ENCODE measurements at places on chromosomes 5 and 9. TPM values are rescaled to one million over a fixed set of nuclear protein-coding genes. Genes with fewer than 3 reads are reported as not detected.

Gene GMCL2
- polyA plus RNA-seq: not detected

Gene CETN3
- polyA plus RNA-seq: 9.0 TPM

Gene WHRN
- 0.30 TPM for polyA plus RNA-seq

Gene F12
- 1.5 TPM for polyA plus RNA-seq

Gene CANX
- polyA plus RNA-seq: 259 TPM

Gene TRAF1
- polyA plus RNA-seq: 22.8 TPM

Gene WDR38
- not detected for polyA plus RNA-seq

Gene CNTLN
- polyA plus RNA-seq: 4.4 TPM

Gene PRSS3
- not detected for polyA plus RNA-seq

Gene TAF11L5
- not detected for polyA plus RNA-seq

Gene SOHLH1
- not detected for polyA plus RNA-seq

Gene IL5
- polyA plus RNA-seq: not detected

Gene SLC46A2
- 45.1 TPM for polyA plus RNA-seq

Gene DMRT2
- polyA plus RNA-seq: not detected

Gene CFAP90
- not detected for polyA plus RNA-seq

Gene SPINK13
- polyA plus RNA-seq: not detected

Gene TMEM8B
- 3.8 TPM for polyA plus RNA-seq

Gene C9orf40
- polyA plus RNA-seq: 1.1 TPM

Gene SLIT3
- polyA plus RNA-seq: not detected

Gene IFNA13
- not detected for polyA plus RNA-seq

Gene SLC1A1
- not detected for polyA plus RNA-seq

Gene ECSCR
- polyA plus RNA-seq: not detected

Gene ENG
- 15.7 TPM for polyA plus RNA-seq

Gene HTR4
- polyA plus RNA-seq: not detected

Gene PRUNE2
- polyA plus RNA-seq: 0.72 TPM

Gene GABRB2
- polyA plus RNA-seq: not detected

Gene SLC6A3
- polyA plus RNA-seq: not detected

Gene SLC25A2
- not detected for polyA plus RNA-seq

Gene PNPLA7
- 0.10 TPM for polyA plus RNA-seq

Gene SOX30
- not detected for polyA plus RNA-seq

Gene CCDC192
- not detected for polyA plus RNA-seq

All from CD14-positive monocyte (primary cell).